ENCODE measurements at places on chromosomes 3 and 15. TPM values are rescaled to one million over a fixed set of nuclear protein-coding genes. Genes with fewer than 3 reads are reported as not detected.
A peak's percentile ranks its signal among the peaks of the same experiment; 100 is the strongest.

DNA sequence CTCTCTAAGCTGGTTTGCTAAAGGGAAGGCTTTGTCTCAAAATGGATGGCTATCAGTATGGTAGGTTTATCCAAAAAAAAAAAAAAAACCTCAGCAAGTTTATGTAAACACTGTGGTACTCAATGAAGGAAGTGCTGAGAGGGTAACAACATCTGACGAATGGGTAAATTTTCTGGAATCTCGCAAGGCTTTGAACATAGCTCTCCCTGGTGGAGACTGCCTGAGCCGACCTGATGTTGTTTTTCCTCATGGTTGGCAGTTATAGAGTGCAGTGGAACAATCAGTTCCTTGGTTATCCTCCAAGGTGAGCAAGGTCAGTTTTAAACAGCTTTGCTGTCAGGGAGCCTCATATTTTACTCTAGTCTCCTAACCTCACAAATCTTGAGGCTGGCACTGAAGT is 94.6 kb downstream of the ZPLD1 start:
- H3K4me1 ChIP-seq = no peaks in the 10 kb centered on the region
- H3K4me3 ChIP-seq = no peak overlapping the region
- H3K27me3 ChIP-seq = no peaks in the 10 kb centered on the region
- H3K36me3 ChIP-seq = no peaks in the 10 kb centered on the region
- H3K27ac ChIP-seq = no peak overlapping the region
- peak; percentile 8 for DNase-seq

DNA sequence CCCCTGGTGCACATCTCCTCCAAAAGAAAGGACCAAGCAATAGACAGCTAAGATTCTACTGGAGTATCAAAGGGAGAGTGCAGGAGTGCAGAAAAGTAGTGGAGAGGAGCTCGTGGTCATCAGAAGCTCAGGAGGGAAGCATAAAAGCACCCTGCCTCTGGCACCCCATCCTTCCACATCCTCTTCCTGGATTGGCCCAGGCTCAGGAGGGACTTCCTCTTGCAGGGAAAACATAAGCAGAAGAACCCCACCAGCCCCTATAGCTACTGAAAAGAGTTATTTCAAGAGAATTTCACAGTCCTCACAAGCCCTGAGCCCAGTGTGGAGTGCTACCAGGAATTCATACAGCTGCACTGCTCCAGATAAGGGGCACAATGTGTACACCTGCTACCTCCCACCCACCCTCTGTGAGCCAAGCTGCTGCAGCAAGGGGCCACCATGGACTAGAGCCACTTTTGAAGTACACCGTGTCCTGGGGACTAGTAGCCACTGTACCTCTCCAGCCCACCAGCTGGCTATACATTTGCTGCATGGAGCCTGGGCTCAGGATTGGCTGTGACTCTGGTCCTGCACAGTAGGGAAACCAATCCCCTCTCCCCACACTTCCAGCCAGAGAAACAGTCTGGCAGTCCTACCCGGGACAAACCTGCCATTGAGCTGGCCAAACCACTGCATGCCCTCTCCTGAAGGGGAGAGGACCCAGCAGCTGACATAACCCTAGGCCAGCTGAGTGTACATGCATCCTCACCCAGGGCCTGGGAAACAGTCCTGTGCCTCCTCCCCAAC is 43.0 kb downstream of the CD200R1 start:
- H3K27me3 ChIP-seq = no peaks in the 10 kb centered on the region
- H3K36me3 ChIP-seq = no peaks in the 10 kb centered on the region
- DNase-seq = no peak
- H3K4me1 ChIP-seq = no peaks in the 10 kb centered on the region
- H3K27ac ChIP-seq = no peak overlapping the region

IL5RA gene
- total RNA-seq = 0.23 TPM

- no peaks in the 10 kb centered on the region for H3K27me3 ChIP-seq
- no peak for DNase-seq
- no peak overlapping the region for H3K4me3 ChIP-seq
- H3K4me1 ChIP-seq = no peaks in the 10 kb centered on the region
- H3K27ac ChIP-seq = no peak overlapping the region
These were observed 936.1 kb downstream of the TUSC7 start for GRCh38 chr3:117645561-117646242.

TARS3 gene
- total RNA-seq = 9.8 TPM

DNA sequence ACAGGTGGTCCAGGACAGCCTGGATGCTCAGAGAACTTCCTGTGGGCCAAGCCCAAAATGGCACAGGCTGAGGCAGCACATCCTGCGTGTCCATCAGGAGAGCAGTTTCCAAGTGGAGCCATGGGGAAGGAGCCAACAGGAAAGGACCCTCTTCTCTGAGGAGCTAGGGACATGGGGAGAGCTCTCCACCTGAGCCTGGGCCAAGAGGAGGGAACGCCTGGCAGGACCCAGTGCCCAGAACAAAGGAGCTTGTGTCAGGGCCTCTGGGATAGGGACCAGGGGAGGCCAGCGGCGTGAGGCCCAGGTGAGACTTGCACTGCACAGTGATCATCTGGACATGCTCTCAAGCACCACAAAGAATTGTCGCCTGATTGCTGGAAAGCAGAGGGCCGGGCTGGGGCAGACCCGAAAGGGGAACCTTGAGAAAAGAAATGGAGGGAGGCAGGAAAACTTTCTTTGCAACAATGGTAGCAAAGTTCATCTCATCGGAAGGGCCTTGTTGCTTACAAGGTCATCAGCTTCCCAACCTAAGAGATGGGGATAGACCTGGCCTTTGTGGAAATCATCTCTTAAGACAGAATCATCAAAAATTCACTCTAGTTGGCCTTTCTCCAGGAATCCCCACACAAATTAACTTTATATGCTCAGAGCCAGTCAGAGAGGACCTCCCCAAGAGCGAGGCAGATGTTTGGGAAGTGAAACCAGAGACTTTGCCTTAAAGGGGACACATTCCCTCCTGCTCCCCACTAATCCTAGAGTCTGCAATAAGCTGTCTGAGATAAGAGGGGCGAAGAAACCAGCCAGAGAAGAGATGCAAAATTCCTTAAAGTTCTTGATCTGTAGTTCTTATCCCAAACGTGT is 47.7 kb upstream of the HES1 start:
- DNase-seq = no peak
- H3K27me3 ChIP-seq = no peaks in the 10 kb centered on the region
- H3K27ac ChIP-seq = no peak overlapping the region
- no peaks in the 10 kb centered on the region for H3K36me3 ChIP-seq
- no peak overlapping the region for H3K4me3 ChIP-seq

TMEM266 gene
- 0.28 TPM for total RNA-seq

DNA sequence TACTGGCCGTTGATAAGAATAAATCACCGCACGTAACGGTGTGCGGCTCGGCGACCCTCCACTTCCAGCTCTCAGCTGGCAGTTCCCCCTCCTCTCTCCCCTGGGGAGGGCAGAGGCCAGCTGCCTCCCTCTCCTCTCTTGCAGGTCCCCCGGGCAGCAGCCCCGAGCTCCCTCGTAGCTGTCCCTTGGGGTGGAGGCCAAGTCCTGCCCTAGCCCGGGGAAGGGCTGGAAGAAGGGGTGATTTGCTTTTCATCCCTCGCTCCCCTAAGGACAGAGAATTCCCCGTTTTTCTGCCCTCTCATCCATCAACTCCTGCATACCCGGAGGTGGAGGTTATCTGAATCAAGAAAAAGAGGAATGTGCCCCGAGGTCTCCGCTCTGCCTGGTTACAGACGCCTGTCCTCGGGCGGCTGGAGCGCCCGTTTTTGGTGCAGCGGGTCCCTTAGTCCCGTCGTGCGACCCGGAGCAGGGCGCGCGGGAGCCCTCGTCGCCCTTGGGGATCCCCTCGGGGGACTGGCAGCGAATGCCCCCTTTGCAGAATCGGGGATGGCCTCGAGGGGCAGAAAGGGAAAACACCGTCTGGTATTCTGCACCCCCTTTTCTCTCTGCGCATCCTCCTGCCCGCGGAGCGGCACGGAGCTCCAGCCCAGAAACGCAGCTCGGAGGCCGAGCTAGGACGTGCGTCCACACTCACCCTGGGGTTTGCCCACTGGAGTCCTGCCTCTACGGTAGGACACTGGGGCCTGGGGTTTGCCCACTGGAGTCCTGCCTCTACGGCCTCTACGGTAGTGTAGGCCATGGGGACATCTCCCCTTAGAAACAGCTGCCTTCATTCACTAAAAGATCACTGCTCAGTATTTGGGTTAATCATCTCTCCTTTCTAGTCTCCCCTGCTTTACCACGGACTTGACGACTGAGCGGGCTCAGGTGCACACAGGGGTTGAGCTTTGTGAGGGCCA is 2.2 kb downstream of the PTPRG start:
- H3K27ac ChIP-seq = peak overlapping the region; percentile 61
- peak overlapping the region; percentile 87 for H3K4me3 ChIP-seq
- H3K4me1 ChIP-seq = peaks cover 8% of the 10 kb centered on the region
- peak; percentile 7 for DNase-seq

GRCh38 chr15:44532689-44533088 is 4.3 kb upstream of the EIF3J start:
- H3K4me3 ChIP-seq = no peak overlapping the region
- H3K4me1 ChIP-seq = 0 out of 2 replicates have a peak, but pooled peaks cover 2% of the 10 kb centered on the region
- no peak for DNase-seq
- no peaks in the 10 kb centered on the region for H3K36me3 ChIP-seq
- no peaks in the 10 kb centered on the region for H3K27me3 ChIP-seq

PRR20G gene
- not detected for total RNA-seq

- H3K27me3 ChIP-seq = no peaks in the 10 kb centered on the region
- H3K27ac ChIP-seq = no peak overlapping the region
- H3K36me3 ChIP-seq = no peaks in the 10 kb centered on the region
- DNase-seq = no peak
- H3K4me1 ChIP-seq = no peaks in the 10 kb centered on the region
- no peak overlapping the region for H3K4me3 ChIP-seq
These were observed 58.2 kb upstream of the ARRDC4 start for GRCh38 chr15:97902140-97902780.

FBXO40 gene
- total RNA-seq = not detected

DNA sequence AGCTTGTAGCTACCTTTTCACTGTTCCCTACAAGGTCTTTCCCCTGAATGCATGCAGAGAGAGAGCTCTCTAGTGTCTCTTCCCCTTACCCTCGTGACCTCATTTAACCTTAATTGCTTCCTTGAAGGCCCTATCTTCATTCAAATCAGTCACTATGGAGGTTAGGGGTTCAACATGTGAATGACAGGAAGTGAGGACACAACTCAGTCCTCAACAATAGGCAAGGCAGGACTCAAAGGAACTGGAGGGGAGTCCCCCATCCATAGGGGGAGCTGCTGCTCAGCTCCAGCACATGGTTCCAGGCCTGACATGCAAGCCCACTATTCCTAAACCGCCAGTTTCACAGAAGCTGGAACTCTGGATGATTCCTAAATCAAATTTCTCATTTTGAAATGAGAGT is 33.8 kb upstream of the GYG1 start:
- H3K4me1 ChIP-seq = peaks cover 4% of the 10 kb centered on the region
- no peak overlapping the region for H3K4me3 ChIP-seq
- no peak for DNase-seq
- no peaks in the 10 kb centered on the region for H3K27me3 ChIP-seq
- no peak overlapping the region for H3K27ac ChIP-seq

XYLB gene
- 20.1 TPM for total RNA-seq

DNA sequence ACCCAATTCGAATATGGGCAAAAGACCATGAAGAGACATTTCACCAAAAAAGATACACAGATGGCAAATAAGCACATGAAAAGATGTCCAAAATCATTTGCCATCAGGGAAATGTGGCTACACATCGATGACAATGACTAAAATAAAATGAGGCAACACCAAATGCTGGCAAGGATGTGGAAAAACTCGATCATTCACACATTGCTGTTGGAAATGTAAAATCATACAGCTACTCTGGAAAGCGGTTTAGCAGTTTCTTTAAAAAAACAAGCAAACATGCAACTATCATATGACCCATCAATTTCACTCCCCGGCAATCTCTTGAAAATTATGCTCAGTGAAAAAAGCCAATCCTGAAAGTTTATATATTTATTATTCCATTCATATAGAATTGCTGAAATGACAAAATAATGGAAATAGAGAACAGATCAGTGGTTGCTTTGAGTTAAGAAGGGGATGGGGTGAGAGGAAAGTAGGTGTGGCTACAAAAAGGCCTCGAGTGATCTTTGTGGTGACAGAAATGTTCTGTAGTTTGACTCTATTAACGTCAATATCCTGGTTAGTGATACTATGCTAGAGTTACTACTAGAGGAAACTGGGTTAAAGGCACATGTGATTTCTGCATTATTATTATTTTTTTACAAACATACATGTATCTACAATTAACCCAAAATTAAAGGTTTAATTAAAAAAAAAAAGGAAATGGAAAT is 45.0 kb downstream of the DLG1 start:
- H3K27ac ChIP-seq = no peak overlapping the region
- peaks cover 1% of the 10 kb centered on the region for H3K36me3 ChIP-seq
- H3K4me3 ChIP-seq = no peak overlapping the region

DNA sequence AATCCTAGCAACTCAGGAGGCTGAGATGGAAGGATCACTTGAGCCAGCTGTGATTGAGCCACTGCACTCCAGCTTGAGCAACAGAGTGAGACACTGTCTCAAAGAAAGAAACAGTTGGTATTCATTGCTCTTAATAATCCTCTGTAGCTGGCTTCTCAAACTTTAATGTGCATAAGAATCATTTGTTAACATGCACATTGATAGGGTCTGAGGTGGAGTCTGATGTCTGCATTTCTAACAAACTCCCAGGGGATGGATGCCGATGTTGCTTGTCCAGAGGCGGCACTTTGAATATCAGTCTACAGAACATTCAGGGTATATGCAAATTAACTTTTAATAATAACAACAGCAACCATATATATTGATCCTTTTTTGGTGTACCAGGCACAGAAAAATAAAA is 39.9 kb downstream of the NKIRAS1 start:
- no peaks in the 10 kb centered on the region for H3K27me3 ChIP-seq
- no peaks in the 10 kb centered on the region for H3K36me3 ChIP-seq
- H3K4me1 ChIP-seq = no peaks in the 10 kb centered on the region
- H3K27ac ChIP-seq = no peak overlapping the region
- DNase-seq = no peak

SUSD5 gene
- total RNA-seq = not detected

DNA sequence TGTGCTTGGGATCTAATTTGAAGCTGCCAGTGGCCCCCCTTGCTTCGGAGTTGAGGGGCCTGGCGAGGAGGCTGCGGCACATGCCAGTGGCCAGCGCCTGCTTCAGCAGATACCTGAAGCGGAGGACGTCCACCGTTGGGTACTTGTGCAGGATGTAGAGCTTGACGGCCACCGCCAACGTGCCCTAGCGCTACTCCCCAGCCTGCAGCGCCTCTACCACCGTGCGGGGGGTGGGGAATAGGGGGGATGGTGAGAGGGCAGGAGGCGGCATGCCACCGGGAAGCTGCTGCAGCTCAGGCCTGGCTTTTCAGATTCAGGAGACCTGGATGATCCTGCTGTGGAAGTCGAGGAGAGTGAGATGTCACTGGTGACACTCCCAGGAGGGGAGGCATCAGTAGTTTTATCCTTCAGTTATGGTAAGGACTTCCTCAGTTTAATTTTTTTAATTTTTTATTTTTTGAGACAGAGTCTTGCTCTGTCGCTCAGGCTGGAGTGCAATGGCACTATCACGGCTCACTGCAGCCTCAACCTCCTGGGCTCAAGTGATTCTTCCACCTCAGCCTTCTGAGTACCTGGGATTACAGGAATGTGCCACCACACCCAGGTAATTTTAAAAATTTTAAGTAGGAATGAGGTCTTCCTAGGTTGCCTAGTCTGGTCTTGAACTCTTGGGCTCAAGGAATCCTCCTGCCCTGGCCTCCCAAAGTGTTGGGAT is 150.6 kb upstream of the FRMD4B start:
- no peak overlapping the region for H3K27ac ChIP-seq
- H3K4me1 ChIP-seq = peaks cover 9% of the 10 kb centered on the region
- H3K4me3 ChIP-seq = no peak overlapping the region
- H3K36me3 ChIP-seq = no peaks in the 10 kb centered on the region
- DNase-seq = no peak
- H3K27me3 ChIP-seq = no peaks in the 10 kb centered on the region

PTPRG gene
- 46.4 TPM for total RNA-seq

- no peak overlapping the region for H3K4me3 ChIP-seq
- no peaks in the 10 kb centered on the region for H3K36me3 ChIP-seq
- no peaks in the 10 kb centered on the region for H3K27me3 ChIP-seq
- no peak overlapping the region for H3K27ac ChIP-seq
- H3K4me1 ChIP-seq = peaks cover 6% of the 10 kb centered on the region
- peak; percentile 40 for DNase-seq
These were observed 75.1 kb downstream of the ATP10A start for GRCh38 chr15:25787855-25788520.

Measured in Caco-2 (cell line).